ENCODE measurements at places on chromosomes 12 and 14.

- DNase-seq, result no peak
Measured at GRCh38 chr12:6896846-6897435, 7.7 kb upstream of the LRRC23 start.

- DNase-seq, result no peak
Measured at GRCh38 chr12:90512518-90512917, 442.5 kb downstream of the CCER1 start.

- no peak for DNase-seq
Measured at GRCh38 chr12:128823216-128823915, 392 bp downstream of the SLC15A4 start.

- DNase-seq, result no peak
Measured at GRCh38 chr14:55582746-55583145, 2.7 kb downstream of the KTN1 start.
